ENCODE measurements at places on chromosomes 2 and 18.

DNA sequence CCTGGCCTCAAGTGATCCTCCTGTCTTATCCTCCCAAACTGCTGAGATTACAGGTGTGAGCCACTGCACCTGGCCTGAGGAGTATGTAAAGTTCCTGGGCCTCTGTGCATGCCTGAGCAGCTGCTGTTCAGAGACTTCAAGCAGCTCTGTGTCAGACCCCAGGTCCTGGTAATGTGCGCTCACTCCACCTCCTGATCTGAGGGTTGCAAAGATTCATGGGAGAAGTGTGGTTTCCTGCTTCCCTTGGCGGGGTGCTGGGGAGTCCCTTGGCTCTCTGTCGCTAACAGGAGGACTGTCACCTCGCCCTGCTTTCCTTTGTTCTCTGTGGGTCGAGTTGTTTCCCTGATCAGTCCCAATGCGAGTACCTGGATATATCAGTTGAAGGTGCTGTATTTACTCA is 8.6 kb upstream of the IL36A start:
- DNase-seq = peak; percentile 63

DNA sequence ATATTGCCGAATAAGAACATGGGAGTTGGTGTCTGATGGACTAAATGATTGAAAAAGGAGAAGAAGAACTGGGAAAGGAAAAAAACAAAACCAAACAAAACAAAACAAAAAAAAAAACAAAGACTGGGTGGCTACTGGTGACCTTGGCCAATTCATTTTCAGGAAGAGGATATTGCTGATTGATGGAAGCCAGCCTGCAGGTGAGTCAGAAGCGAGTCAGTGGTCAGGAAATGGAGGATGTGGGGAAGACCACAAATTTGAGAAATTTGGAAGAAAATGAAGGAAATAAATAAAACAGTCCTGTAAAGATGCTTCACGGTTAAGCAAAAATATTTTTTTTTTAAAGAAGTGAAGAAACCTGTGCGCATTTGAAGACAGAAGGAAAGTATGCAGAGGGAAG is 296.9 kb downstream of the ZNF521 start:
- DNase-seq = no peak

- no peak for DNase-seq
Measured at GRCh38 chr2:8402222-8402621, 279.6 kb upstream of the ID2 start.

DNA sequence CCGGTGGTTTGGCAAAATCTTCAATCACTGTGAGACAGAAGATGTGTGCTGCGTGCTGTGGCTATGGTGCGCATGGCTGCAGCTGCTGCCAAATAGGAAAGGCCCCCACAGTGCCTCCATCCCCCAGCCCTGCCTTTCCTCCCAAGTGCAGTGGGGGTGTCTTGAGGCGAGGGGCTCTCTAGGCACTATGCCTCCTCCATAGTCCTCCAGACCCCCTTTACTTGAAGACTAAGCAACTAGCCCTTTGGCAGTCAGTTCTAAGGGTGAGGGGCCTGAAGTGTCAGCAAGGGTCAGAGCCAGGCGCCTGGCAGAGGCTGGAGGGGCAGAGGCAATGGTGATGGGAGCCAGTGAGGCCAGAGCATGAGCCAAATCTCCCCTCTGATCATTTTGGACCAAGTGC is 13.6 kb upstream of the TMEM185B start:
- DNase-seq = no peak

GRCh38 chr2:235238537-235238936 is 255.3 kb upstream of the AGAP1 start:
- DNase-seq = no peak

- no peak for DNase-seq
Measured at GRCh38 chr2:100309973-100310719, 12.2 kb downstream of the LONRF2 start.

DNA sequence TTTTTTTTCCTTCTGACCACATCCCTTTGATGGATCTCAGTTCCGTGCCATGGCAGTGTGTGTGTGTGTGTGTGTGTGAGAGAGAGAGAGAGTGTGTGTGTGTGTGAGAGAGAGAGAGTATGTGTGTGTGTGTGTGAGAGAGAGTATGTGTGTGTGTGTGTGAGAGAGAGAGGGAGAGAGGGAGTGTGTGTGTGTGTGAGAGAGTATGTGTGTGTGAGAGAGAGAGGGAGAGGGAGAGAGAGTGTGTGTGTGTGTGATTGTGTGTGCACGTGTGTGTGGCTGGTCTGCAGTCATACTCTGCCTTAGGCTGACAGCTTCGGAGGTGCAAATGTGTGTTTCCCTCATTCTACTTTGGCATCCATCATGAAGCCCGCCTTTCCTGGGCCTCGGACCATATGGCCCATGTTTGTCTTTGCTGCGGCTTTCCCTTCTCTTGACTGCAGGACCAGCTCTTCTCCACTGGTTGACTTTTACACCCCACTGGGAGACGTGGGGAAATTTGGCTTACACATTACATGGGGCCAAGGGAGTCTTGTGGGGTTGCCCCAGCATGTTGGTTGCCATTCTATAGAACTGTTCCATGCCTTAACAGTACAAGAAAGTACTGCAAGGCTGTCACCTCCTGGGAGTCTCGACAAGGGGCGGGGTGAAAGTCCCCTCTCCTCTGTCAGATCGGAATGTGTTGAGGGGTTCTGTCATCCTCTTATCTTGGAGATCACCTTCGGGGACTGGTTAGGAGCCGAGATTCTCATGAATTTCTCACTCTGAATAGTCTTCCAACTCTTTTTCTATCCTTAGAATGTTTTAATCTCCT is 21.6 kb downstream of the TSN start:
- DNase-seq = no peak

DNA sequence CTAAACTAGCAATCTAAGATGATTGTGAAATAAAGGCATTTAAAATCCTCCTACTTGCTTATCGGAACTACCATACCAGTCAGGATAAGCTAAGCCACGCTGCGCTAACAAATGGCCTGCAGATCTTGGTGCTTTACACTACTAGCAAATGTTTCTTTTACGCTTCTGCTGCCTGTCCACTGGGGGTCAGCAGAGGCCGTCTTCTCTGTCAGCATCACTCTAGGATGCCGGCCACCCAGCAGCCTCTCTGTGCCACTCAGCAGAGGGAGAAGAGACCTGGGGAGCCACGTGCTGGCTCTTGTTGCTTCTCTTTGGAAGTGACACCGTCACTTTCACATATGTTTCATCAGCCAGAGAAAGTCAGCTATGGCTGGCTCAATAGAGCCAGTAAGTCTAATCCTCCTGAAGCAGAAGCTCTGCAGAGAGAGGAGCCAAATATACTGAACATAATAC is 36.6 kb downstream of the COPS8 start:
- DNase-seq = no peak

- DNase-seq = no peak
Measured at GRCh38 chr2:5736886-5737285, 44.7 kb downstream of the SOX11 start.

- no peak for DNase-seq
Measured at GRCh38 chr2:241974096-241974495, 104.6 kb downstream of the RTP5 start.

DNA sequence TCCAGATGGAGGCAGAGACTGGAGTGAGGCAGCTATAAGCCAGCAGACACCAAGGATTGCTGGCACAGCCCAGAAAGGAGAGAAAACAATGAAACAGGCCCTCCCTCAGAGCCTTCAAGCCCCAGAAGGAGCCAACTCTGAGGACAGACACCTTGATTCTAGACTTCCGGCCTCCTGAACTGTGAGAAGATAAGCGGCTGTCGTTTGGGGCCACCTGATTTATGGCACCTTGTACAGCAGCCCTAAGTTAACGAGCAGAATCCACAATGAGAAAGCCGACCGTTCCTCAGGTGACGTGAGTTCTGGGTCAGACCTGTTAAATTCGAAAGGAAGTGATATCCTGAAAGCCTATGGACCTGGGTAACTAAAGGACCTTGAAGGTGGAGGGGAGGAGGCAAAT is 7.3 kb upstream of the CNDP2 start:
- no peak for DNase-seq

- DNase-seq = peak; percentile 66
Measured at GRCh38 chr2:106542746-106543359, 55.7 kb downstream of the CD8B2 start.

GRCh38 chr2:65876114-65876513 is 443.7 kb upstream of the SPRED2 start:
- no peak for DNase-seq

GRCh38 chr2:20590704-20591515 is 60.0 kb downstream of the HS1BP3 start:
- no peak for DNase-seq

GRCh38 chr2:367246-367645 is 79.4 kb upstream of the ALKAL2 start:
- no peak for DNase-seq

GRCh38 chr2:42973726-42974125 is 181.3 kb upstream of the HAAO start:
- DNase-seq = no peak

DNA sequence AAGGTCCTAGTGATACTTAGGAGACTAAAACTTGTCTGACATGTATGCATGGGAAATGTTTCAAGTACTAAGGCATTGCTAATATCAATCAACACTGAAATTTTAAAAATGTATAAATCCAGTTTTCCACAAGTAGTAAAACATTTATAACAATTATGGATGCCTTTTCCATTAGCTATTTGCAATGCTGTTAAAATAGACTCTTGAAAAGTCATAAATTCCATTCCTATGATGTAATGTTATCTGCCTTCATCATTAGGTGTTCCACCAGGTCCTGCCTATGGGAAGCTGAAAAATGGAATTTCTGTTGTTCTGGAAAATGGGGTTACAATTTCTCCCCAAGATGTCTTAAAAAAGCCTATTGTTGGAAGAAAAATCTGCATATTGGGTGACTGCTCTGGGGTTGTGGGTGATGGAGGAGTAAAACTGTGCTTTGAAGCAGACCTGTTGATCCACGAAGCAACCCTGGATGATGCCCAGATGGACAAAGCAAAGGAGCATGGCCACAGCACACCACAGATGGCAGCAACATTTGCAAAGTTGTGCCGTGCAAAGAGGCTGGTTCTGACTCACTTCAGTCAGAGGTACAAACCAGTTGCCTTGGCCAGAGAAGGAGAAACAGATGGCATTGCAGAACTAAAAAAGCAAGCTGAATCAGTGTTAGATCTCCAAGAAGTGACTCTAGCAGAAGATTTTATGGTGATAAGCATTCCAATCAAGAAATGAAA is 18.7 kb downstream of the ELAC1 start:
- DNase-seq = no peak

DNA sequence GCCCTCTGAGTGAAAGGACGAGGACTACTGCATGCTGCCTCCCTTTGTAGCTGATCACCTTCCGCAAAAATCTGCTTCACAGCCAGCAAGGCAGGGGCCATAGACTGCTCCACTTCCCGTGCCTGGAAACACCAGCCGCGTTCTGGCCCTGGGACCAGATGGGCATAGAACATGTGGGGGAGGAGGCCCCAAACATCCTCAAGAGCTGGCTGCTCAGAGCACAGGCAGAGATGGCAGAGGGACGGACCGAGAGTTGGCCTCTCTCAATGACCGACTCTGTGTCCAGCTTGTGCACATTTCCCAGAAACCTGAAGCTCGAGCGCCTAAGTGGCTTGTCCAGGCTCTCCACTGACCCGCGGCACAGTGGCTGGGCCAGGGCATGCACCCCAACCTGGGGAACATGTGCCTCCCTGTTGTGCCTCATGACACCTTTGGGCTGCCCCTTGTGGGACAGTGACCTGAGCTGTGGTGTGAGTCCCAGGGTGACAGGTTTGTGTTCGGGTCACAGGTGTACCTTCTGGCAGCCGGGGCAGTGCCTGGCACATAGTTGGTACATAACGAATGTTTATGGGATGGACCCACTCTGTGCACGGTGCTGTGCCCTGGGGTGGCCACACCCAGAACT is 9.1 kb downstream of the KCNF1 start:
- DNase-seq = no peak

- DNase-seq = no peak
Measured at GRCh38 chr2:122506620-122507019, 751.2 kb downstream of the TSN start.

GRCh38 chr2:43798300-43798699 is 24.5 kb downstream of the DYNC2LI1 start:
- no peak for DNase-seq

DNA sequence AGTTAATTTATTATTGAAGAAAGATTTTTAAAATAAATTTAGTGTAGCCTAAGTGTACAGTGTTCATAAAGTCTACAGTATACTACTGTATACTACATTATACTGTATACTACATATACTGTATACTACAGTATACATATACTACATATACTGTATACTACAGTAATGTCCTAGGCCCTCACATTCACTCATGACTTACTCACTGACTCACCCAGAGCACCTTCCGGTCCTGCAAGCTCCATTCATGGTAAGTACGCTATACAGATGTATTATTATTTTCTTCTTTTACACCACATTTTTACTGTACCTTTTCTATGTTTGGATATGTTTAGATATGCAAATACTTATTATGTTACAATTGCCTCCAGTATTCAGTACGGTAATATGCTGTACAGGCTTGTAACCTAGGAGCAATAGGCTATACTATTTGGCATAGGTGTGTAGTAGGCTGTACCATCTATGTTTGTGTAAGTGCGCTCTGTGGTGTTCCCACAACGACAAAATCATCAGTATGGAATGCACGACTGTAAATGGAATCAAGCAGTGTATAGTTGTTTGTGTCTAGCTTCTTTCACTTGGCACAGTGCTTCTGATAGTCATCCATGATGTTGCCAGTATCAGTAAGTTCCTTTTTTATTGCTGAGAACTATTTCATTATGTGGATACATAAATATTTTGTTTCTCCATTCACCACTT is 245.7 kb downstream of the MTX2 start:
- no peak for DNase-seq

DNA sequence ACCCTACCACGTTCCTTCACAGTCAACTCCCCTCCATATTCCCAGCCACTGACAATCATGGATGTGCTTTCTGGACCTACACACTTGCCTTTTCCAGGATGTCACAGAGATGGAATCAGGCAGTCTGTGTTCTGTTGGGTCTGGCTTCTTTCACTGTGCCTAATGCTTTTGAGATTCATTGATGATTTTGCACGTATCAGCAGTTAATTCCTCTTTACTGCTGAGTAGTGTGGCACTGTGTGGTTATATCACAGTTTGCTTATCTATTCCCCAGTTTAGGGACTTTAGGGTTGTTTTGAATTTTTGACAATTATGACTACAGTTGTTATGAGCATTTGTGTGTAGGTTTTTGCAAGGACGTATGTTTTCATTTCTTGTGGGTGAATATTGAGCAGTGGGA is 191.7 kb downstream of the ACKR3 start:
- no peak for DNase-seq

GRCh38 chr2:129915303-129915840 is 64.1 kb upstream of the RAB6C start:
- DNase-seq = no peak

- DNase-seq = no peak
Measured at GRCh38 chr18:62790871-62791772, 75.8 kb downstream of the PHLPP1 start.
